Activated gamma-delta T cell treated with anti-CD3 and anti-CD28 coated beads, Interleukin-2, amount 50 U/mL, for 16 hours (primary cell): ENCODE measurements at places on chromosomes 2 and 18.

GRCh38 chr2:74895001-74895400 is 61.1 kb downstream of the HK2 start:
- DNase-seq: no peak

DNA sequence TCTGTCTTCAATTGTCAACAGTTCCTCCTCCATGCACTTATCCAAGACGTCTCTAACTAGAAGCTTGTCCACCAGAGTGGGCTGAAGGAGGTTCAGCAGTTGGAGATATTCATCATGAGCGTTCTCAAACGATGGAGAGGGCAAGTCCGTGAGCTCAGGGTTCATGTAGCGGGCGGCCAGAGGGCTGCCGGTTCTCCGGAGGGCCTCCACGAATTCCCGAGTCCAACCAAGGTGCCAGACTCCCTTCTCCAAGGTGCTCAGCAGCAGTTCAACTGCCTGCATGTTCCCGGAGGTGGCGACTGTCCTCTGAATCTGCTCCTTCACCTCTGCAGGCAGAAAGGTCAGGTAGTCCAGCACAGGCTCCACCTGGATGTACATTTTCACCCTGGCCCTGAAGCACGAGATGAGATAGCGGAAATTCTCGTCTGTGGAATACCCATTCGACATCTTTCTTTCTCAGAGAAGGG is 590 bp downstream of the IFIH1 start:
- DNase-seq: peak; percentile 2

DNA sequence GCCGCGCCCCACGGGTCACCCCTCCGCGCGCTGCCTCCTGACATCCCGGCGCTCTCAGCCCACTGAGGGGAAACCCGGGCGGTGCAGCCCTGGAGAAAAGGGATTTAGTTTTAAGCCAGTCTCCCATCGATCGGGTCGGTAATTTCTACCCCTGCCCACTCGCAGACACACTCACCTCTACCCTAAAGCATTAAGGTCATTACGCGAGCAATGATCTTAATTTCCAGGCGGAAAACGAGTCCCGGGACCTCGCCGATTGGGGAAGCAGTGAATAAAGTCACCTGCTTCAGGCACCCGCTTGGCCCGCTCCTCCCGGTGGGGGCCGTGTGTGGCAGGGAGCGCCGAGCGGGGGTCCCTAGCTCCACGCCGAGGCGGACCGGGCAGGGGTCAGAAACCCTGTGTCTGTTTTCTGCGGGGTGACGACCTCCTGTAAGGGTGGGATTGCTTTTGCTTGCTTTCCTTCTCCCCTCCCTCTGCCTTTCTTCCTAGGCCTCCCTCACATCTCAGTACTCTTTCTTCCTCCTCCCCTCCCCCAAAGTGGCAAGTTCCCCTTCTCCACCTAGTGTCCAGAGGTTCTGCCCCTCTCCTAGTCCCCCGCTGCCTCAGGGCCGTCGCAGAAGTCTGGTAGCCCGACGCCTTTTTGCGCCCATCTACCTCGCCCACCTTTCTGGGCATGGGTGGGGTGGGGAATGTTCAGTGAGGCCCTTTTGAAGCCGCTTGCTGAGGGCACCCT is 142.6 kb downstream of the MEIS1 start:
- no peak for DNase-seq

GRCh38 chr18:6730416-6731221 is 1.1 kb downstream of the ARHGAP28 start:
- no peak for DNase-seq

DNA sequence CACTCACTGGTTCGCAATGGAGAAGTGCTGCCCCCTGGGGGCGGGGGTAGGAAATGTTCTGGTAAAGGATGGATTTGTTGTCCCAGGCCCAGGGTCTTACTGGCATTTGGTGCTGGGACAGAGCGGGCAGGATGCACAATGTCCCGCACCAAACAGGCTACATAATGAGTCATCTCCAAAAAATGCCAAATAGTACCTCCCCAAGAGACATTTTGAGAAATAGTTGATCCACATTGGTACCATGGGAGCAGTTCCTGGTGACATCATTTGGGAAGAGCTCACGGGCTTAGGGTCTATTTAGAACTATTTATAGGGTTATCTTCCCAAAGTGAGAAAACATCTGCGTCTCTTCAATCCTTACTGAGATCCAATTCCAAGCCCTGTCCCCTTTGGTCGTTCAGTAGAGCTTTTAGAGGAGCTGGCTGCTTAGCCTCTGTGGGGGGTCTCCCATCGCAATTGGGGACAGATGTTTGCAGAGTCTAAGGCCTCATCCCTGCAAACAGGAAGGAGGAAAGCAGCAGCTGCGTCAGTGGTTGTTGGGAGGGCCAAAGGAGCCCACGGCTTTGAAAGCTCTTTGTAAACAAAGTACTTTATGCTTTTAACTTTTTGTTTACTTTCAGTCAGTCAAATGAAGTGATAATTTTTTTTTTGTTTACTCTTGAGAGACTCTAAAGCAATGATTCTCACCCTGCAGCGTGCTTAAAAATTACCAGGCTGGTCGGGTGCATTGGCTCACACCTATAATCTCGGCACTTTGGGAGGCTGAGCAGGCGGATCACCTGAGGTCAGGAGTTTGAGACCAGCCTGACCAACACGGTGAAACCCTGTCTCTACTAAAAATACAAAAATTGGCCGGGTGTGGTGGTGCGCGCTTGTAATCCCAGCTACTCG is 49.3 kb downstream of the GREB1 start:
- peak; percentile 19 for DNase-seq

- DNase-seq: no peak
Observed at GRCh38 chr18:31206787-31207381, 44.2 kb upstream of the DSC1 start.

DNA sequence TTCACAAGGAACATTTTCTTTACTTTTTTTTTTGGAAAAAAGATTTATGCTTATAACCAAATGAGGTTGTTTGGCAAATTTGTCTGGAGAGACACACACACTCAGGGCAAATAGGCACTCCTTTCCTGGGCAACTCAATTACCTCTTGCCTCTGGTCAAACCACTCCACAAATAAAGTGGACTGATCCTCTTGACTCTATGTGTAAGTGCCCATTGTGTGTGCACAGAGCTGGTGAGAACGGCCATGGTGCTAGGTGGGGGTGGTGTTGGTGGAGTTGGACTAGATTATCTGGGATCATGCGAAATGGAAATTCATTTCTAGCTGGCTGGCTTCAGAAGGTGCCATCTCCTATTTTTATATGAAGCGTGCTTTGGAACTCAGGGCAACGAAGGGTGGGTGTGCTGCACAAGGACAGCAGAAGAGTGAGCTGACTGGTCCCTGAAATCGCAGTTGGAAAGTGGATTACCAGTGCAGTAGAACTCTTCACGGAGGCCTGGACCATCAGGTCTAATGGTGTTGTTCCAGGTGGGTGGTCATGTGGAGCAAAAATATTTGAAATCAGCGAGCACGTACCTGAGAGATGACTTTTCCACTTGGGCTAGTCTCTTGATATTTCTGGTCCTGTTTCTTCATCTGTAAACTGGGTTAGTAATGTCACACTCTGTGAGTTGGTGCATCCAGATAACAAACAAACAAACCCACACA is 149.9 kb downstream of the RPIA start:
- DNase-seq: no peak

DNA sequence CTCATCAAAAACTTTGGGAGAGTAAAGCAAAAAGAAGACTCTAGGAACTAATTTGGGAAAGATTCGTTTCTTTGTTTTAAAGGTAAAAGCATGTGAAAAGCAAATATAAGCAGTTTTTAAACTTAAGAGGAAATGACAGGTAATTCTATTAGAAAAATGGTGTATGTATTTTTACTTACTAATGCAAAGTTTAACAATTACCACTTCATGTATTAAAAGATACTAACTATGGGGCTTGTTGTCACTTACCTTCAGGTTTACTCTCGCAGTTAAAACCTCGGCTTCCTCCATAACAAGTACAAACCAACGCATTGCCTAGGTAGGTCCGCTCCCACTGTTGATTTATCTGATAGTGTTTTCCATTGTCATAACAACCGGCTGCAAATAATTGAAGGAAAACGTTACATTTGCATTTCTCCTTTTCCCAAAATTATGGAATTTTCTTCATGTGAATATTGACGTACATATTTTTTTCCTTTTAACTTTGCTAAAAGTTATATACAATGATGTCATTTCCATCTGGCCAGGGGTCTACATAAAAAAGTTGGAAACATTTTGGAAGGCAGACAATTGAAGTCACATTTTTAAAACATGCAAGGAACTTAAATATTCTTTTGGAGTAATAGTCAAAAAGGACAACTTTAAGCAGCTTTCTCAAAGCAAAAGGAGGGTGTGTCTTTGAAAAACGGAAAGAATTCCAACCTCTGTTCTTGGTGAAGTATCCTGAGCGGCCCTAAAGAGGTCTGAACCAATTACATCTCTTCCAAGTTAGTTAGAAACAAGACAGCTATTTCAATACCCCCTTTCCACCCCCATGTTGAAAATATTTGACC is 1.2 kb downstream of the FN1 start:
- DNase-seq: no peak

- DNase-seq: no peak
Observed at GRCh38 chr2:20970068-20970467, 73.8 kb downstream of the APOB start.
